A673 (cell line): ENCODE measurements at places on chromosomes 1 and 21. TPM values are rescaled to one million over a fixed set of nuclear protein-coding genes. Genes with fewer than 3 reads are reported as not detected.
A peak's percentile ranks its signal among the peaks of the same experiment; 100 is the strongest.

The AKT3 gene
- 14.4 and 17.2 TPM in 2 replicates for total RNA-seq

The LCE1E gene
- total RNA-seq, result not detected in 2 replicates

The ATF3 gene
- 12.6 and 16.0 TPM in 2 replicates for total RNA-seq

The GUCA2B gene
- not detected in 2 replicates for total RNA-seq

The SELE gene
- total RNA-seq, result not detected in 2 replicates

The MRPL24 gene
- total RNA-seq, result 85.7 and 92.9 TPM in 2 replicates

The AMY1A gene
- total RNA-seq, result not detected in 2 replicates

The MECR gene
- total RNA-seq, result 39.0 and 39.3 TPM in 2 replicates

The SMCP gene
- total RNA-seq, result not detected in 2 replicates

The TMEM81 gene
- total RNA-seq, result 5.4 and 5.9 TPM in 2 replicates

The TPTE gene
- not detected in 2 replicates for total RNA-seq

The FAAH gene
- 3.2 and 3.4 TPM in 2 replicates for total RNA-seq

The RGS4 gene
- 23.8 and 24.2 TPM in 2 replicates for total RNA-seq

DNA sequence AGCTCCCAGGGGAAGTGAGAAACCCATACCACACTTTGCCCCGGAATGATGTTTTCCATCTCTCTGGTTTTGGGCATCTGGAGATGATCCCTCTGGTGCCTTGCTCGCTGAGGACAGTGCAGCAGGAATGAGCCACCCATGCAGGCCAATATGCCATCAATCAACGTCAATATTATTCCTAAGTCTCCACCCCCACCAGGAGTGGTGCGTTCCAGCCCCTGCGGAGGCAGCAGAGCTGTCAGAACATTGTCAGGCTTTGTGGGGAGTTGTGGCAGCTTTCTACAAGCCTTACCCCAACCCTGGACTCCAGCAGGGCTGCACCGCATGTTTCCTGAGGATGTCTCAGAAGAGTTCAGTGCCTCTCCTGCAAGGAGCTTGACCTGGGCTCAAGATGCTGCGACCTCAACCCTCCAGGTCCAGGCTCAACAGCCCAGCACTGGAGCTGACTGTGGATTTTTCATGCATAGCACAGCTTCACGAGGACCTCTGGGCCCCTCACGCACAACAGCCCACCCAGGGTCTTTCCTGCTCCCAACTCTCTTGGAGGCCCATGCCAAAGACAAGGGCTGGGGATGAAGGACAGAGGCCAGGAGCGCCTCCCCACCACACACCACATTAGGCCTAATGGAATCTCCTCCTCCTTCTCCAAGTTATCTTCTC lies 67.5 kb downstream of the PSMG1 start:
- no peaks in the 10 kb centered on the region for H3K36me3 ChIP-seq
- H3K4me1 ChIP-seq, result no peaks in the 10 kb centered on the region
- H3K27me3 ChIP-seq, result no peaks in the 10 kb centered on the region
- no peak overlapping the region for H3K4me3 ChIP-seq

GRCh38 chr1:203168256-203168786 lies 7.3 kb downstream of the MYBPH start:
- H3K4me1 ChIP-seq, result no peaks in the 10 kb centered on the region
- DNase-seq, result no peak
- no peak overlapping the region for H3K27ac ChIP-seq

GRCh38 chr1:236753516-236753915 lies 41.6 kb upstream of the MTR start:
- H3K27ac ChIP-seq, result no peak overlapping the region
- H3K27me3 ChIP-seq, result no peaks in the 10 kb centered on the region
- H3K36me3 ChIP-seq, result peaks cover 62% of the 10 kb centered on the region
- H3K4me1 ChIP-seq, result no peaks in the 10 kb centered on the region
- H3K4me3 ChIP-seq, result no peak overlapping the region

- H3K4me3 ChIP-seq, result peak overlapping the region; percentile 2
- H3K27me3 ChIP-seq, result no peaks in the 10 kb centered on the region
- H3K4me1 ChIP-seq, result peaks cover 99% of the 10 kb centered on the region
- H3K36me3 ChIP-seq, result no peaks in the 10 kb centered on the region
- H3K27ac ChIP-seq, result peak overlapping the region; percentile 52
Observed at GRCh38 chr1:107183011-107183410, 42.2 kb downstream of the NTNG1 start.

GRCh38 chr1:159832309-159832708 lies 5.6 kb downstream of the SLAMF8 start:
- H3K36me3 ChIP-seq, result no peaks in the 10 kb centered on the region
- H3K27me3 ChIP-seq, result no peaks in the 10 kb centered on the region
- H3K4me1 ChIP-seq, result peaks cover 19% of the 10 kb centered on the region
- H3K4me3 ChIP-seq, result no peak overlapping the region
- no peak for DNase-seq

DNA sequence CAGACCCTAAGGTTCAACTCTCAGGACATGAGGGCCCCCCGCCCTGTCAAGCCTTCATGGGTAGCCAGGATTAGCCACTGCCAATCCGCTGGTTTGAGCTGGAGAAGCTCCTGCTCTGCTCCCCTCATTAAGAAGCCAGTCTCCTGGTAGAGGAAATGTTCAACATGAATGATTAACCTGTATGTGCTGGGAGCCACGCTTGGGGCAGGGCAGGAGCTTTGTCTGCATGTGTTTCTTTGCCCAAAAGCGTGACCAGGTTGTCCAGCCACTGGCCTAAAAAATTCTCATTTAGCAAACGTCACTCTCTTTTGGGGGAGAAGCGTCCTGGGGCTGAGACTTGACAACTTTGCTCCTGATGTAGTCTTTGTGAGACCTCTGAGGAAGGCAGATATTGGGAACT lies 96.5 kb downstream of the RRAGC start:
- no peak overlapping the region for H3K4me3 ChIP-seq
- no peak for DNase-seq
- H3K4me1 ChIP-seq, result peaks cover 16% of the 10 kb centered on the region
- no peaks in the 10 kb centered on the region for H3K36me3 ChIP-seq

DNA sequence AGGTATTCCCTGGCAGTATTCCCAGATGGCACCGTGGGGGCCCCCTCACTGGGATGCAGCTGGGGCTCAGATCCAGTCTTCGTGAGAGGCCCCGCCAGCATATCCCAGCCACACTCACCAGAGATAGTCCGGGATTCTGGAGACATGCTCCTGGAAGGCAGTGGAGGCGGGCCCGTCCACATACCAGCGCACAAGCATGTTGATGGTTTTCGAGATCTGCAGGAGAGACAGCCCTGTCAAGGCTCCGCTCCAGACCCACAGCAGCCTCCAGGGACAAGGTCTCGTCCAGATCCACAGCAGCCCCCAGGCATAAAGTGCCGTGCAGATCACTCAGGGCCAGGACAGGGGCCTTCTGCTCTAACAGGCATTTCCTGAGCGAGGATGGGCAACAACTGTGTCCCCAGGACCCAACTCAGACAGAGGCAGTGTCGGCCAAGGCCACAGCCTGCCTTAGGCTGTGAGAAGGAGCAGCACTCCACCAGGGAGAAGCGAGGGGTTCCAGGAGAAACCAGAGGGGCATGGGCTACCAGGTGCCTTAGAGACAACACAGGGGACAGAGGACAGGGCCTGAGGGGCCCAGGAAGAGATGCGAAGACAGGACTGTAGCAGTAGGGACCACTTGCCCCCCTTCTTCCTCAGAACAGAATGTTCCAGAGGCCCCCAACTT lies 14.8 kb downstream of the LSS start:
- no peaks in the 10 kb centered on the region for H3K4me1 ChIP-seq
- H3K27me3 ChIP-seq, result no peaks in the 10 kb centered on the region
- no peak overlapping the region for H3K27ac ChIP-seq
- peaks cover 48% of the 10 kb centered on the region for H3K36me3 ChIP-seq
- H3K4me3 ChIP-seq, result no peak overlapping the region

DNA sequence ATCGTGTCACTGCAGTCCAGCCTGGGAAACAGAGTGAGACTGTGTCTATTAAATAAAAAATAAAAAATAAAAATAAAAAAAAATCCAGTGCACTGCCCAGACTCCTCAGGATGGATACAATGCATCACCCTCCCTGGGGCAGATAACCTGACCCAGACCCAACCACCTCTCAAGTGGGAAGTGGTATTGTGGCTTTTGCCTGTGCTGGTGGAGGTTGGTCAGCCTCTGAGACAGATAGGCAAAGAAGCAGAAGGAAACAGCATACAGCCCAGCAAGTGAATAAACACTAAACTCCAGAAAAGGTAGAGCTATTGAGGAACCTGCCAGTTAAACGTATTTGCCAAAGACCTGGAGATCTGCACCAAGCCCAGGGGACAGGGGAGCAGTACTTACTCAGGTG lies 22.0 kb downstream of the HHIPL2 start:
- H3K4me1 ChIP-seq, result no peaks in the 10 kb centered on the region
- H3K27ac ChIP-seq, result no peak overlapping the region
- no peak overlapping the region for H3K4me3 ChIP-seq
- H3K27me3 ChIP-seq, result no peaks in the 10 kb centered on the region
- no peak for DNase-seq

GRCh38 chr1:9929431-9930385 lies 13.5 kb downstream of the LZIC start:
- H3K27ac ChIP-seq, result no peak overlapping the region
- H3K27me3 ChIP-seq, result no peaks in the 10 kb centered on the region
- H3K36me3 ChIP-seq, result peaks cover 20% of the 10 kb centered on the region
- DNase-seq, result peak; percentile 26
- H3K4me3 ChIP-seq, result no peak overlapping the region

DNA sequence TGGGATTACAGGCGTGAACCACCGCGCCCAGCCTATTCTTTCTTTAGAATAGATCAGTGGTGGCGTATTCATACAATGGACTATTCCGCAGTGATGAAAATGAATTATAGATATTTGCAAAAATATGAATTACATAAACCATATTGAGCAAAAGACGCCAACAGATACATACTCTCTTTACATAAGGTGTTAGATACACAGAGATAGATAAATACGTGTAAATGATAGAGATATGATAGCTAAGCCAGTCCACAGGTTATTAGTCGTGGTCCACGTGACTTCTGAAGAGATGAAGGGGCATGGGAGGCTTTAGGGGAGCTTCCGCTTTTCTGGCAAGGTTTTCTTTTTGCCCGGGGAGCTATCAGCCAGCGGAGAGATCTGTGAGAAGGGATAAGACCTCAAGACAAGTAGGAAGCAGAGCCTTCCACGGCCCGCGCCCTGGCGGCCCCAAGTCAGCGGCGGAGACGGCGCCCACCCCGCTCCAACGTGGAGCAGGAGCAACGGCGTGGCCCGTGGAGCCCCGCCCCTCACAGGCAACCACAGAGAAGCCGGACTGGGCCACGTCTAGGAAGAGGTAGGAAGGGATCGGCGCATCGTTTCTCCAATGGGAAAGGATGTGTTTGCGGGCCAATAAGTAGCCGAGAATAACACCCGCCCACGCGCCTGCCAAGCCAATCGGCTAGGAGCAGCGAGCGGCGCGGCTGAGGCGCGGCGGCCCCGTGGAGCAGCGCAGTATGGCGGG lies at the start of gene MSTO1:
TSS of gene MSTO1 (plus strand) at position 704 of the 742 bp plus-strand sequence. CDS start at position 735, 31 bp downstream.
- H3K27me3 ChIP-seq, result no peaks in the 10 kb centered on the region
- H3K36me3 ChIP-seq, result peaks cover 9% of the 10 kb centered on the region
- peak within 1 kb of the TSS; percentile 45 for H3K4me3 ChIP-seq
- no peaks in the 10 kb centered on the region for H3K4me1 ChIP-seq
- DNase-seq, result peak; percentile 99

DNA sequence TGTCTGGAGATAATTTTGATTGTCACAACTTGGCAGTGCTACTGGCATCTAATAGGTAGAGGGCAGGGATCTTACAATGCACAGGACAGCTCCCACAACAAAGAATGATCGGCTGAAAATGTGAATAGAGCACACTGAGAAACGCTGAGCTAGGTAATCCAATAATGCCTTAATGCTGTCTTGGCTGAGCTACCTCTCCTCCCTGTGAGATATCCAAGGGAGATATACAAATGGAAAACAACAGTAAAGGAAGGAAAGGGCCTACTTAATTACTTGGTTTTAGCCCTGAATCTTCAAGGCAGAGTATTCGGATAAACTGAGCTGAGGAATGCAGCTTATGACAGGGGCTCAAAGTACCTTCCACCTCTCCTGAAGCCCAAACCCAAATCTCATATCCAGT lies 2.9 kb downstream of the DNASE2B start:
- no peaks in the 10 kb centered on the region for H3K27me3 ChIP-seq
- peaks cover 2% of the 10 kb centered on the region for H3K4me1 ChIP-seq
- H3K4me3 ChIP-seq, result no peak overlapping the region
- H3K27ac ChIP-seq, result no peak overlapping the region
- no peaks in the 10 kb centered on the region for H3K36me3 ChIP-seq

GRCh38 chr1:30652152-30652841 lies 71.1 kb downstream of the MATN1 start:
- no peaks in the 10 kb centered on the region for H3K36me3 ChIP-seq
- peak; percentile 40 for DNase-seq
- no peak overlapping the region for H3K4me3 ChIP-seq
- peaks cover 9% of the 10 kb centered on the region for H3K4me1 ChIP-seq

- H3K36me3 ChIP-seq, result peaks cover 41% of the 10 kb centered on the region
- peaks cover 95% of the 10 kb centered on the region for H3K4me1 ChIP-seq
- H3K27me3 ChIP-seq, result no peaks in the 10 kb centered on the region
Observed at GRCh38 chr1:183879966-183880365, 75.0 kb downstream of the RGL1 start.

DNA sequence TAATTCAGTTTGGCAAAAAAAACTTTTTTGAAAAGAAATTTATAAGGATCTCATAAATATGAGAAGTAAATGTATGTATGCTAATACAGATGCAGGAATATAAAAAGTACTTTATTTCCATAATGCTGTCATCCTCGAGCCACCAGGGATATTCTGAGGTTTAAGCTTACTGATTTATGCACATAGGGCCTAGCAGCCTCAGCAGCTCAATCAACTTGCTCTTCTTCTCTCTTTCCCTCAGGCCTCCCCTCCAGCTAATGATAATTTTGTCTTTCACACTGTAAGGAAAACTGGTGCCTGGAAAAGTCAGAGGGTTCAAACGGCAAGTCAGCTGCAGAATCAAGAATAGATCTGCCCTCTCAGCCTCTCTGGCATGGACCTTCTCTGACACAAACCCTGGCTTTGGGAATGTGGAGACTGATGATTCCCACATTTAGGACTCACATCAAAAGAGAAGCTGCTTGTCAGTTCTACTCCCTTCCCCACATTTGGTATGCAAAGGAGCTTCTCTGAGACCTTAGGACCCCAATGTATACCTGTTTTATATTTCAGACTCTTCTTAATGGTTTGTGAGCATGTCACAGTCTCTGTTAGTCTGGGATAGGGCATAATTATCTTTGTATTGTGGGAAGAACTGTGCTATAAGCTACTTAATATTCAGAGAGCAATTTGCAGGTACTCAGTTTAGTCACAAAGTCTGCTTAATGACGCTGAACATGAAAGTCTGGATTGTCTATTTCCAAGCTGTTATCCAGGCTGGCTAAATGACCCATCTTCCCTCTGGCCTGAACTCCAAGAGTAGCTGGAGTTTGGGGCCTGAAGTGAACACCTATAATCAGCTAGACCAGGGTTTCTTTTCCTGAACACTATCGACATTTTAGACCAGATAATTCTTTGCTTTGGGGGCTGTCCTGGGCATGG lies 52.1 kb upstream of the DIPK1A start:
- H3K27ac ChIP-seq, result peak overlapping the region; percentile 82
- DNase-seq, result no peak
- H3K27me3 ChIP-seq, result no peaks in the 10 kb centered on the region
- H3K36me3 ChIP-seq, result no peaks in the 10 kb centered on the region
- peaks cover 56% of the 10 kb centered on the region for H3K4me1 ChIP-seq

- H3K27me3 ChIP-seq, result no peaks in the 10 kb centered on the region
- no peaks in the 10 kb centered on the region for H3K36me3 ChIP-seq
- peak overlapping the region; percentile 7 for H3K27ac ChIP-seq
- DNase-seq, result no peak
Observed at GRCh38 chr1:23402286-23403037, 22.1 kb downstream of the TCEA3 start.

GRCh38 chr1:222106377-222106776 lies 364.5 kb upstream of the DUSP10 start:
- no peak overlapping the region for H3K4me3 ChIP-seq
- H3K36me3 ChIP-seq, result no peaks in the 10 kb centered on the region

GRCh38 chr1:166822385-166822784 lies 16.9 kb upstream of the POGK start:
- no peaks in the 10 kb centered on the region for H3K27me3 ChIP-seq
- DNase-seq, result no peak
- no peak overlapping the region for H3K27ac ChIP-seq
- H3K4me1 ChIP-seq, result no peaks in the 10 kb centered on the region
